GM23338 (cell line): ENCODE measurements at places on chromosomes 12 and 14. TPM values are rescaled to one million over a fixed set of nuclear protein-coding genes. Genes with fewer than 3 reads are reported as not detected.

DNA sequence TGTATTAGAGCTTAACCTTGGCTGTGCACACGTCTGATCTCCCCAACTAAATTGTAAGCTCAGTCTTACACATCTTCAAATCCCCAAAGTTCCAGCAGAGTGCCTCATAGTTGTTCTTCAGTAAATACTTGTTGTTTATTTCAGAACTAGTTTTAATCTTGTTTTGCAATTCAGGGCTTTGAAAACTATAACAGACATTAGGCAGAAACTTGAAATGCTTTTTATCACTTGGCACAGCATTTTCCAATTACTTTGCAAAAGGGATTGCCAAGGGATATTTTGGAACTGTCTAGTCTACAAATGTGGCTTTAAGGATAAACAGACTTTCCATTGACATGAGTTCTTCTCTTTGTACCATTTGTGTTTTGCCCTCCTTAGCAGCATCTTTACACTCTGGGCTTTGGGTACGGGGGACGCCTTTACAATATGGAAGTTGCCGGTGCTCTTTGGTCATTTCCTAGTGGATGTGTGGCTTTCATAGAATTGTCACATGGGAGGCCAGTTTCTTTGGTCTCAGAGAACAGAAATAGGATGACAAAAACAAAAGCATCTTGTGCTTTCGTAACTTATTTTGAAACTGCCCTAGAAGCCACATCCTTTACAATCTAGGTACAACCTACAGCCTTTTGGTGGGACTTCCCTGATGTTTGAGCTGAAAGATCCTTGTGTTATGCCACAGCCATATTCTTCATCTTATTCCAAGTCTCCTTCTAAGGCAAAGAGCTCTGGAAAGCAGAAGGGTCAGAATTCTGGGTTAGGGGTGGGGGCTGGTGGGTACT, 96.9 kb downstream of the NPAS3 start:
- H3K4me3 ChIP-seq: no peak overlapping the region
- H3K36me3 ChIP-seq: no peaks in the 10 kb centered on the region
- DNase-seq: no peak
- no peaks in the 10 kb centered on the region for H3K27me3 ChIP-seq
- H3K27ac ChIP-seq: no peak overlapping the region

GRCh38 chr12:966724-967123, 17.2 kb upstream of the RAD52 start:
- H3K4me3 ChIP-seq: no peak overlapping the region
- H3K36me3 ChIP-seq: no peaks in the 10 kb centered on the region
- no peaks in the 10 kb centered on the region for H3K27me3 ChIP-seq

- no peak overlapping the region for H3K4me3 ChIP-seq
- H3K36me3 ChIP-seq: no peaks in the 10 kb centered on the region
- H3K27me3 ChIP-seq: peaks cover 67% of the 10 kb centered on the region
- no peak for DNase-seq
- no peaks in the 10 kb centered on the region; the same call in 1 of the 2 replicates for H3K4me1 ChIP-seq
- H3K27ac ChIP-seq: no peak overlapping the region
Observed at GRCh38 chr12:54142114-54142475, 46.7 kb downstream of the SMUG1 start.

DNA sequence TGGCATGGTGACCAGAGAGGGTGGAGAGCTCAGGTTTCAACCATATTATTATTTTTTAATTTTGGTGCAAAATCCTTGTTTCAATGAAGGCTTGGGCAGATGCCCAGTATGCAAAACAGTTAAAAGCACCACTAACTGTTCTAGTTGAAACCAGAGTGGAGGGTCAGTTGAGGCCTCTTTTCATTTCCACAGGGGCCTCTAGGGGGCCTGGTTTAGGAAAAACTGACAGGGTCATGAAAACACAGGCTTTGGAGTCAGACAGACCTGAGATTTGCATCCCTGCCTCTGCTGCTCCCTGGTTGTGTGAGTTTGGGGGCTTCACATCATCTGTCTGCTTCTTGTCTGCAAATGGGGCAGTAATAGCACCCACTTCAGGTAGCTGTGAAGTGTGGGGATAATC, 3.3 kb upstream of the RPH3A start:
- H3K4me1 ChIP-seq: peaks cover 16% of the 10 kb centered on the region
- H3K4me3 ChIP-seq: no peak overlapping the region
- DNase-seq: peak; percentile 68
- no peaks in the 10 kb centered on the region for H3K36me3 ChIP-seq
- no peak overlapping the region for H3K27ac ChIP-seq
- H3K27me3 ChIP-seq: peaks cover 24% of the 10 kb centered on the region

GRCh38 chr12:127742231-127742630, 524.7 kb upstream of the TMEM132C start:
- H3K36me3 ChIP-seq: no peaks in the 10 kb centered on the region
- H3K4me1 ChIP-seq: no peaks in the 10 kb centered on the region; the same call in 1 of the 2 replicates
- no peak for DNase-seq
- H3K4me3 ChIP-seq: no peak overlapping the region
- H3K27me3 ChIP-seq: no peaks in the 10 kb centered on the region

GRCh38 chr14:100537446-100538350, 49.5 kb downstream of the BEGAIN start:
- no peaks in the 10 kb centered on the region for H3K36me3 ChIP-seq
- DNase-seq: peak; percentile 52
- no peak overlapping the region for H3K27ac ChIP-seq
- H3K4me3 ChIP-seq: no peak overlapping the region

- no peak overlapping the region for H3K4me3 ChIP-seq
- H3K27ac ChIP-seq: no peak overlapping the region
- peaks cover 6% of the 10 kb centered on the region; the same call in 1 of the 2 replicates for H3K4me1 ChIP-seq
- no peak for DNase-seq
- H3K36me3 ChIP-seq: no peaks in the 10 kb centered on the region
Observed at GRCh38 chr14:36848213-36848612, 186.6 kb downstream of the PAX9 start.

DNA sequence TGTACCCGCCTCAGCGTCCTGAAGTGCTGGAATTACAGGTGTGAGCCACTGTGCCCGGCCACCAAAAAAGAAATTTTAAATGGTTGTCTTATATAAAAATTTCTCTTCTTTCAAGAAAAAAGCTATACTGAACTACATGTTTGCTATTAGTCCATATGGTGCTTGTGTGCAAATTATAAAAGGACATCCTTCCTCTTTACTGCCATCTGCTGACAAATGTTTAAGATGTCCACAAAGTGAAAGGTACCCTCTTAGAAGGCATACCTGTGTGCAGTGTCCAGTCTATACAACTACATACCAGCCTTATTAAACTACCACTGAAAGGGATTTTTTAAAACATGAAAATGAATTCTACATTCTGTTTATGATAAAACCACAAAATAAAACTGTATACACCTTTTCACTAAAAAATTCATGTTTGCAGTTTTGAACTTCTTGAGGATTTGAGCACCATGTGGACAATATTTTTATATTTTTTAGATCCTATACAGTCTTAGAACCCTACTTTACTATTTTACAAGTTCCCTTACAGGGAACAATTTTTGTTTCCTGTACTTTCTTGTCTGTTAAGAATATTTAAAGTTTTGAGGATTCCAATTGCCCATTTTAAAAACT, 32.8 kb upstream of the TOMM20L start:
- no peak overlapping the region for H3K27ac ChIP-seq
- no peak overlapping the region for H3K4me3 ChIP-seq
- peaks cover 8% of the 10 kb centered on the region; the same call in 1 of the 2 replicates for H3K36me3 ChIP-seq
- H3K27me3 ChIP-seq: no peaks in the 10 kb centered on the region
- no peaks in the 10 kb centered on the region for H3K4me1 ChIP-seq

DNA sequence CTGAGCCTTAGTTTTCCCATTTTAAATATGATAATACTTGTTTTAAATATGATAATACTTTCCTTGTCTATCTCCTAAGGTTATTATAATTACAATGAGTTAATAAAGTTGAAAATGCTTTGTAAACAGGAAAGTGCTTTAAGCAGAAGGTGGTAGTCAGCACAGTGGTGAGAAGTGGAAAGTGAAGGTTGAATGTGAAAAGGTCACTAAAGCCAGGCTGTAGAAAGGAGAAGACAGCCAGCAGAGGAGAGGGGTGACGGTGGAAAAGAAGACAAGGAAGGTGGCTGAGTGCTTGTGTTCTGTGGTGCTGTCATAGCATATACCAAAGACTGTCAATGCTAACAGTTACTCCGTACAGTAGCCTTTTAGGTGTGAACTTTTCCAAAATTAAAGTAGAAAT, 117.8 kb downstream of the ESR2 start:
- no peak overlapping the region for H3K4me3 ChIP-seq
- no peak for DNase-seq
- H3K27ac ChIP-seq: no peak overlapping the region
- H3K27me3 ChIP-seq: no peaks in the 10 kb centered on the region

DNA sequence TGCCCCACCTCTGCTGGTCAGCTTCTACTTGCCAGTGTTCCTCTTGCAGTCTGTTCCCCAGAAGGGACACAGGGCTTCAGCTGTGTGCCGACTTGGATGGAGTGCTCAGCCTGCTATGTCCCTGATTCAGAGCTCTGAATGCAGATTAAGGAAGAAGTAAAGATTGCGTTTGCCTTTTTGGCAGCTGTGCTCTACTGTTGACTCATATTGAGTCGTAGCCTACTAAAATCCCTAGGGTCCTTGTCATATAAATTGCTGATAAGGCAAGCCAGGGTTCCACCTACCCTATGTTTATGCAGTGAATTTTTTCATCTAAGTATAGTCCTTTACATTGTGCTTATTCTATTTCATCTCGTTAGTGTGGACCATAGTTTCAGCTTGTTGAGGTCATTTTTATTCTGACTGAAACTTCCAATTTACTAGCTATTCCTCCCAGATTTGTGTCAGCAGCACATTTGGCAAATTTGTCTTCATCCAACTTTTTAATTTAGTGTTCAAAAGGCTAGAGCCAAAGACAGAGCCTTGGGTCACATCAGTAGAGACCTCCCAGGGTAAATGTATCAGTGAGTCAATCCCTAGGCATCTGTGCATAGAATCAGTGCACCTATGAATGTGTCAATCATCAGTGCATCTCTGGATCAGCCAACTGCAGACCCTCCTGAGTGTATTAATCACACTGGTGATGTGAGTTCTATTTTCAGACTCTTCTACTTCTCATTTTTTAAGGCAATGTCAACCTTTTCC, 31.9 kb downstream of the CACNA1C start:
- no peak for DNase-seq
- H3K4me3 ChIP-seq: no peak overlapping the region
- H3K4me1 ChIP-seq: no peaks in the 10 kb centered on the region
- H3K36me3 ChIP-seq: no peaks in the 10 kb centered on the region
- no peak overlapping the region for H3K27ac ChIP-seq

DNA sequence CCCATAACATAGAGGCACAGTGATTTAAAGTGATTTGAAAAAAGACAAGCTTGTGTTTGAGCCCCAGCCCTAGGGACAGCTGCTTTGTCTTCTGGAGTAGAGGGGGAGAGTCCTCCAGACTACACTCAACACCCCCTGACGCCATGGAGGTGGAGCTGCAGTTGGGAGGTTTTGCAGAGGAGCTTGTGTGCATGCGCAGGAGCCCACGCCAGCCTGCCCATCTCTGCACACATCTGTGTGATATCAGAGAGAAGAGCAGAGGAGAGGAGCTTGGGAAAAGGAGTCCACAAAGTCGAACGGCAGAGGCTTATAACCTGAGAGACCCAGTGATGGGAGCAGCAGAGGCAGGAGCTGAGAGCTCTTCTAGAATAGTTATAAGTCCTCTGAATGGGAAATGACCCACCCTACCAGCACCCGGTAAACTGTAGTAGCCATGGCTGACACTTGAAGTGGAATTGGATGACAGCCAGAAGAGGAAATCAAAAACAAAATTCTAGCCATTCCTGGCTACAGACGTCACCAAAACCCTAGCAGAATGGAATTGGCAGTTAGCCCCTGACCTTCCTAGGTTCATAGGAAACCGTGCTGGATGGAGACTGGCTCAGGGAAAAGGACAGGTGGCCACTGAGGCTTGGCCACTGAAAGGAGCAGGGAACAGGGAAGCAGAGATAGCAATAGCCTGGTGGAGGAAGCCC, 185.1 kb upstream of the VASH1 start:
- no peaks in the 10 kb centered on the region for H3K36me3 ChIP-seq
- no peaks in the 10 kb centered on the region for H3K27me3 ChIP-seq
- H3K27ac ChIP-seq: no peak overlapping the region
- DNase-seq: no peak
- no peaks in the 10 kb centered on the region for H3K4me1 ChIP-seq

SLC22A17 gene
- total RNA-seq: 52.6 and 56.6 TPM in 2 replicates
